ENCODE measurements at places on chromosomes 1 and 21.

DNA sequence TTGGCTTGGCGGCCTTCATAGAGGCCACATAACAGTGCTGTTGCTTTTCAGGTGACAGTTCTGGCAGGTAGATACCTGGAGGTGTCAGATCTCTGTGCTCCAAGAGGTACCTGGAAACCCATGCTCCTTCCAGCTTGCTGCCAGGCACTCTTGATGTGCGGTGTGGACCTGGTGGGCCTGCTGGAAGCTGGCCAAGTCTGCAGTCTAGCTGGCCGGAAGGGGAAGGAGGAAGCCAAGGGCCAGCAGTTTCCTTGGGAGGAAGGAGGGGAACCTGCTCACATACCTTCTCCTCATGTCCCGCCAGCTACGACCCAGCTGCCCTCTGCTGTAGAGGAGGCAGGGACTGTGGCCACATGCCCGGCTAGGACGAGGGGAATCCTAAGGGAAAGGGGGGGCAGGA, 166.4 kb upstream of the AJAP1 start:
- no peak for DNase-seq

DNA sequence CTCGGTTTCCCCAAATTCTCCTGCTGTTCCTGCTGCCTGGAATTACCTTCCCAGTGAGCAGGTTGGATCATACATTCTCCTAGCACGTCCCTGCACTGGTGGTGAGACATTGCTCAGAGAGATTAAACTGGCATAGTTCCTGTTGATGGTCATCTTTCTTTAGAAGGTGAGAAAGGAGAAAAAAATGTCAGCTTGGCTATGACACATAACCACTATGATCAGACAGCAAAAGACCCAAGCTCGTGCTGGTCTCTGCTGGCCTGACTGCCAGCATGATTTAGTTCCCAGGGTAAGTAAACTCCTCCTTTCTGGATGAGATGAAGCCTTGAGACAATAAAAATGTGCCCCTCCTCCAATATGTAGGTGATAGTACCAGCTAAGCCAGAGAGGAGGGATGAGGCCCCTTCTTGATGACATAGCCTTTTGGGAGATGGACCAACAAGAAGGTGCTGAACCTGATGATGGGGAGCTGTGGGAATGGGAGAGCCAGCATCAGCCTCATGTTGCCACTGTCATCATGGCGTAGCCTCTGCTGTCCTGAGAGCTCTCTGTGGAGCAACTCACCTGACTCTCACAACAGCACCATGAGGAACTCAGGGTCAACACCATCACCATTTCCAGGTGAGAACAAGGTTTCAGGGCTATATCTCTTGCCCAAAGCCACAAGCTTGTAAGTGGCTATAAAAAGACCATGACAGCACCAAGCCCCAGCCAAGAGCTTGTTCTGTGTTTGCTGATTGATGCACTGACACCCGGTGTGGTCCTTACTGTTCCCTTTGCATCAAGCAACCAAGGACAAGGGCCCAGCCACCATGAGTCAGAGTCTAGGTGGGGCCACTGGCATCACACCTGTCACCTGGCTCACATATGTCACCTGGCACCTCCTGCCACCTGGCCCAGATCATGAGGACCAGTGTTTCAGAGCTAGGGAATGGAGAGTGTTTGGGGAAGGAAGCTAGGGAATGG, 200.0 kb downstream of the MATN1 start:
- DNase-seq, result no peak

DNA sequence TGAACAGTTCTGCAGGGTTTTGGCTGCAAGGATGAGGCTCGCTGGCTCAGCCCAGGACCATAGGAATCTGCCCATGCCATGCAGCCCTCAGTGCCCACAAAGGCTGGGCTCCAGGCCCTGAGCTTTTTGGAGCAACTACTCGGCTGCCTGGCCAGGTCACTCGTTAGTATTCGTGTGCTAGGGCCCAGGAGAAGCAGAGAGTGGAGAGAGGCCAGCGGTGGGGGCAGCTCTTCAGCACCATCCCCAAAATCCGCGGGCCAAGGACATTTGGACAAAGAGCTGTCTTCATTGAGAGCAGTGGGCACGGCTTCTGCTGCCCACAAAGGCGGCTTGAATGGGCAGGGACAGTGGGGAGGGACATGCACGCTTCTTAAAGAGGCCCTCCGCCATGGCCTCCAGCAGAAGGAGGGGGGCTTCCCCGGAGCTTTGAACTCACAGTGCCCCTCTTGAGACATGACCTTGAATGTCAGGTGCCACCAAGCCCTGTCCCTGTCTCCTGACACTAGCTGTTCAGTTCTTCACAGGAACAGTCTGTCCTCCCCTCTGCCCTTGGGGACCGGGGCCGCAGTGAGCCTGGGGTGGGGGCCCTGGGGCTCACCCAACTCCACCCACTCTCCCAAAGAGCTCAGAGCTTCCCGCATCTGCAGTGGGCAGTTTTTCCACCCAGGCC, 106.1 kb upstream of the ARHGEF16 start:
- peak; percentile 48 for DNase-seq

- no peak for DNase-seq
Measured at GRCh38 chr1:115224636-115225035, 113.4 kb downstream of the NGF start.

GRCh38 chr1:82775406-82776000, 974.8 kb downstream of the ADGRL2 start:
- DNase-seq, result peak; percentile 5

DNA sequence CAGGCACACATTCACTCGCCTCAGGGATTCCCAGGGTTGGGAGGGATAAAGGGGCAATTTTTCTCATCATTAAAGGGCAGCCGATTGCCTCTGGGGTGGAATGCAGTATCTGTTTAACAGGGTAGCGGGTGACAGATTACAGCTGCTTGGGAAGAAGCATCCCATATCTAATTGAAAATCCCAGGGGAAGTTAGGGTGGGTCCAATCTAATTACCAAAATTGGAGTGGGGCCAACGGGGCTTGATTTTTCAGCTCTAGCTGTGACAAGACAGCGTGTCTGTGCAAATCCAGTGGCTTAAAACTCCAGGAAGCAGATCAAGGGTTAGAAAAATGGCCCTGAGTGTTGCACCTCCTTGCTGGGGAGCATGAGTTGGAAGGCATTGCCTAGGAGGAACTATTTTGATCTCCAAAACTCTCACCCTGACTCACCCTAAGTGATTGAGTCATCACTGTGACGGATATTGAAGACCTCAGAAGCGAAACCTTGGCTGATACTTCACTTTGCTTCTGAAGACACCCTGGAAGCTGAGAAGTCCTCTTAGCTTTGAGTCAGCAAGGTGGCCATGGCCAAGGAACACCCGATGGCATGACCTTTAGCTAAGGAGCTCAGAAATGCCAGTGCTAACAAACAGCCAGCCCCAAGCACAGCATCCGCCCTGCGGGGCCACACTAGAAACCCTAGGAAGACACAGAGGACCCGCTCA, 46.0 kb downstream of the GRHL3 start:
- no peak for DNase-seq

GRCh38 chr1:164712131-164713036, 153.4 kb downstream of the PBX1 start:
- DNase-seq, result no peak

DNA sequence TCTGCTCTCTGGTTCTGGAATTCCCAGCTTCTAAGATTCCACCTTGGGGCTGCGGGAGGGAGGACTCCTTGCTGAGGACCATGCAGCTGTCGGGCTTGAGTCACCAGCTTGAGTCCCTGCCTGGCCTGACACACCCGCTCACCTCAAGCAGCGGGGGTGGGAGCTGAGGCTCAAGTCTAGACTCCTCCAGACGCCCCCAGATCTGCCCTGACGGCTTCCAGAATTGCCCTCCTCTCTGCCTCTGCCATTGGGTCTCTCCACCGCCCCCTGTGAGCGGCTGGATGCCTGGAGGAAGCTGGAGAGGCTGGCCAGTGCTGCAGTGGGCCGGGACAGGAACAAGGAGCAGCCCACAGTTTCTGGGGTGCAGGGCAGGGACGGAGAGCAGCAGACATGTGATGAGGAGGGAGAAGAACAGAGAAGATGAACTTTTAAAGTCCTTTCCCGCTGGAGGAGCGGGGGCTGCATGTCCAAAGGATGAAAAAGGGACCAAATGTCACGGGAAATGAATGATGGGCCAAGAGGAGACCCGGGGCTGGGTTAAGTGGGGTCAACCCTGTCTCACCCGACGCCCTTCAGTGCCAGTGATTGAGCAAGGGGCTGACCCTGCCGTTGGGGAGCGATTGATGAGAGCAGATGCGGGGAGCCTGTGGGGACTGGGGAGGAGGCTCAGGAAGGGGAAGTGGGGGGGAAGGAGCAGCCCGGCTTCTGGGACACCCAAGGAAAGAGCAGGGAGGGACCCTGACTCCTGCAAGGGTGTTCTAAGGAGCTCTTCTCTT, 13.5 kb downstream of the CRABP2 start:
- no peak for DNase-seq

DNA sequence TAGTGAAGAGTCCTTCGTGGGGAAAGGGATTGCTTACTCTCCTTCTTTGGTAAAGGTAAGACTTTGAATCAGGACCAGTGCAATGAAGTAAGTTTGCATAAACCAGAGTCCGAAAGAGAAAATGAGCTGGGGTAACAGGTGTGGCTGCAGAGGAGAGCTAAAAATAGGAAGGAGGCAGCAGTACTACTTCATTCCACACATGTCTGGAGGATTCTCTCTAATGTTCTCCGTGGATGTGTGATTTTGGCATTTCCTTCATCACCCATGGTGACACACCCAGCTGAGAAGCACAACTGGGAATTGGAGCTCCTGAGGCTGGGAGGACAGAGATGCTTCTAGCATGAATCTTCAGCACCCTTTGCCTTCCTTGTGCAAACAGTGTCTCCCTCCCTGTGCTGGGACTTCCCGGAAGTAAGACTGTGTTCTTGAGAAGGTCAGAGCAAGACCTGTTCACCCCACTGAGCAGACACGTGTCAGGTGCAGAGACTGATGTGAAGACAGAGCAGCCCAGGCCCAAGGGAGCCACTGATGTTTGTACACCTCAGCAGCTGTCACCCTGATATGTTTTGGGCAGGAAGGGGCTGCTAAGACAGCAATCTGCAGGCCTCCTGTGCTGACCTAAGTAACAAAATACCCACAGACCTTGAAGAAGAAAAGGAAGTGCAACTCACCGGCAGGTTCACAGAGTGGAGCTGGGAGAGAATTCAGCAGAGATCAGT, 13.3 kb downstream of the FCRL1 start:
- DNase-seq, result no peak

- no peak for DNase-seq
Measured at GRCh38 chr1:55623311-55623710, 408.1 kb upstream of the USP24 start.

- no peak for DNase-seq
Measured at GRCh38 chr1:58713841-58714240, 14.0 kb upstream of the MYSM1 start.

- DNase-seq, result no peak
Measured at GRCh38 chr1:109880971-109881894, 29.4 kb upstream of the CSF1 start.

- no peak for DNase-seq
Measured at GRCh38 chr21:43654806-43655489, 4.3 kb downstream of the HSF2BP start.

- DNase-seq, result no peak
Measured at GRCh38 chr21:45050345-45050796, 24.0 kb upstream of the ADARB1 start.

GRCh38 chr1:2644171-2644570, 11.4 kb upstream of the MMEL1 start:
- no peak for DNase-seq

- no peak for DNase-seq
Measured at GRCh38 chr1:231194476-231194842, 32.6 kb downstream of the TRIM67 start.

DNA sequence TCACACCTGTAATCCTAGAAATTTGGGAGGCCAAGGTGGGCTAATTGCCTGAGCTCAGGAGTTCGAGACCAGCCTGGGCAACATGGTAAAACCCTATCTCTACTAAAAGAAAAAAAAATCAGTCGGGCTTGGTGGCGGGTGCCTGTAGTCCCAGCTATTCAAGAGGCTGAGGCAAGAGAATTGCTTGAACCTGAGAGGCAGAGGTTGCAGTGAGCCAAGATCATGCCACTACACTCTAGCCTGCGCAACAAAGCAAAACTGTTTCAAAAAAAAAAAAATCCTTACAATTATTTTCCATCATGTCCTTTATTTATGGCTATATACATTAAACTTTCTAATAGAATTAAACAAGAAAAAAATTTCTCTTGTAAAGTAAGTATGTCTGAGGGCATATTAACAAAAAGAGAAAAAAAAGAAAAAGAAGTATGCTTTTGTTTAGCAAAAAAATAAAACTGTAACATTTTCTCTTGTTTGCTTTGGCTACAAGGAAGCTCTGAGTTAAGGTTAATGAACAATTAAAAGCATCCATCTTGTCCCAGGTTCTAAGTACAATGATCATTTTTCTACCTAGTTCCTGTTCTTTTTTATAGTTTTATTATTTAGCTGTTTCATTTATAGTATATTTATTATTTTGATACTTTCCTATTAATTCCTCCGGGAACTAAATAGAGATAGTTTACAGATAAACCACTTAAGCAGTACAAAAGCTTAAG, 18.1 kb downstream of the TMEM50B start:
- no peak for DNase-seq

- no peak for DNase-seq
Measured at GRCh38 chr1:201710632-201711597, 118.0 kb upstream of the IPO9 start.

DNA sequence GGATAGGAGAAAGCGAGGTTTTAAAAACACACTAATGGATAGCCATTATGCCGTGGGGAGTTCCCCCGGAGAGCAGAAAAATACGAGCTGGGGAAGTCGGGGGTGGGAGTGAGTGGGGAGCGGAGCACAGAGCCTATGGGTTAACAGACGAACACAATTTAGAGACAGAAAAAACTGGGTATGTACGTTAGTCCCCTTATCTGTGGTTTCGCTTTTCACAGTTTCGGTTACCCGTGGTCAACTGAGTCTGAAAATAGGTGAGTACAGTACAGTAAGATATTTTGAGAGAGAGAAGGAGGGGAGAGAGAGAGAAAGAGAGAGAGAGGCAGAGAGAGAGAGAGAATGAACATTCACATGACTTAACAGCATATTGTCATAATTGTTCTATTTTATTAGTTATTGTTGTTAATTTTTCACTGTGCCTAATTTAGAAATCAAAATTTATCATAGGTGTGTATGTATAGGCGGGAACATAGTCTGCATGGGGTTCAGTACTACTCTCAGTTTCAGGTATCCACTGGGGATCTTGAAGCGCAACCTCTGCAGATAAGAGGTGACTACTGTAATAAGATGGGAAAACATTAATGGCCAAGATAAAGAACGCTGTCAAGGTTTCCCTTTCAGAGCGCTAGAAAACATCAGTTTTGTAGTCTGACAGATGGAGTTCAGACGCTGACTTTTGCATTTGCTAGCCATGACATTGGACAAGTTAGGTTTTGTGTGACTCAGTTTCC, 125.6 kb upstream of the LMO4 start:
- no peak for DNase-seq

GRCh38 chr1:6316240-6317097, 55.6 kb upstream of the GPR153 start:
- no peak for DNase-seq
